Motor neuron (in vitro differentiated cells): ENCODE measurements at places on chromosomes 7 and 10.

GRCh38 chr10:61987537-61987936, 86.0 kb downstream of the ARID5B start:
- ATAC-seq: no peak

- ATAC-seq: no peak
Observed at GRCh38 chr10:33114451-33114952, 156.5 kb upstream of the ITGB1 start.

DNA sequence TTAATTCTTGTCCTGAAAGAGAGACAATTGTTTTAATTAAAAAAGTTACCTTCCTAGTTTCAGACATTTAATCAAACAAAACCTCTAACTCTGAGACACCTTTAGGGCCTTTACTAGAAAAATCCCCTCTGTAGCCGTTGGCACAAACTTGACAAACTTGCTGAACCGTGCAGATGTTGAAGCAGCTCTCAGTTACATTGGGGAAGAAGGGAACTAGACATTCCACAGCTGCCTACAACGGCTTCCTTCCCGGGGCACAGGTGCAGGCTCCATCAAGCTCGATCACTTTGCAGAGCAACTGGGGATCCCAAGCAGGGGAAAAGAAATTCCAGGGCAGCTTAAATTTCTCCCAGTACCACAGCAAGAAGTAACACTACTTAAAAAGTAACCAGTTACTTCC, 141.3 kb downstream of the SKAP2 start:
- no peak for ATAC-seq

DNA sequence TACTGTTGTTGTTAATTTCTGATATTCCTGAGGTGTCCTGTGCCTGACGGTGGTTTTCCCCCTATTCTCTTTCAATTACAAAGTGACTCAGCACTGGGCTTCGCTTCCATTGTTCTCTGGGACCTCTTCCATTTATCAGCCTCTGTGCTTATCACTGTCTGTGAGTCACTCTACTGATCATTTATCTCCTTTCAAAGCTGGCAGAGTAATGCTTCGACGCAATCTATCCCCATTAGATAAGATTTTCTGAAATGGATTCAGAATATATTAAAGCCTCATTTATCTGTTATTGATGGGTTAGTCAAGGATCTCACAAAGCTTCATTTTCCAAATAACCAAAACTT, 679.2 kb downstream of the SDK1 start:
- ATAC-seq: peak; percentile 97

DNA sequence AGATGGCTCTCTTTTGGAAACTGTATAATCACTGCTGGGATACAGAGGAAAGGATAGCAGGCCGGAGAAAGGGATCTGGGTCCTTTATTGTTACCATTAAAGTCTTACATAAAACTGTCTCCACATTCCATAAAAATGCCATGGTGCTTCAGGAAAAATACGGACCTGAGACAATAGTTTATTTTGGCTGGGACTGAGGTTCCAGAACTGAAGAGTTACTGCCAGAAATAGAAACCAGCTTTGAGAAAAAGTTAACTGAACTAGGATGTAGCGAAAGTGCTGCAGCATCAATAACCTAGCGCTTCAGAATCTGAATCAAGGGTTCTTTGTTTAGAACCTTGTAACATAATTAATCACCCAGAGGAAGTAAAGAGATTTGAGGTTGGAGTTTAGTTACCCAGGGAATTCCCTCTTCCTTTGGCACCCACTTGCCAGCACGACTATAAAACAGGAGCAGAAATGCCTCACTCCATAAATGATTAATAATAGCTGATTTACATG, 38.0 kb downstream of the MEOX2 start:
- peak; percentile 16 for ATAC-seq

DNA sequence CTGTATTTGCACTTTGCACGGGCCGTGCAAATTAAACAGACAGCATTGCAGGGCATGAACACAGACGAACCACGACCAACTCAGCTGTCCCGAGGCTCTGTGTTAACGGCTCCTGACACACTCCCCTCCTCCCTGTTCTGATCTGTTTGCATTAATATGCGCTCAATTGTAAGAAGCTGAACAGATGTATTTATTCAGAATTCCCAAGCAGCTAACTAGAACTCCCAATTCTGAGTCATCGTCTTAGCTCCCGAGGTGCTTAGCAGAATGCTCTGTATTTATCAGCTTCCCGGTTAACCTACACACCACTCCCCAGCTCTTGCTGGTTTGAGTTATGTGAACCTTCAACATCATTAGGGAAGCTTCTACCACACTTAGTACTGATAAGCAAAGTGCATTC, 286.4 kb downstream of the PTPRN2 start:
- ATAC-seq: peak; percentile 42

- peak; percentile 80 for ATAC-seq
Observed at GRCh38 chr7:101882595-101883564, 65.5 kb downstream of the CUX1 start.

- ATAC-seq: no peak
Observed at GRCh38 chr7:141515941-141516340, 35.3 kb upstream of the AGK start.
